Erythroblast (primary cell): ENCODE measurements at places on chromosomes 12 and 14.

- no peak for DNase-seq
These were observed 228.2 kb downstream of the DPY19L2 start for GRCh38 chr12:63440048-63440447.

- no peak for DNase-seq
These were observed 10.6 kb upstream of the HAL start for GRCh38 chr12:96006727-96007126.

DNA sequence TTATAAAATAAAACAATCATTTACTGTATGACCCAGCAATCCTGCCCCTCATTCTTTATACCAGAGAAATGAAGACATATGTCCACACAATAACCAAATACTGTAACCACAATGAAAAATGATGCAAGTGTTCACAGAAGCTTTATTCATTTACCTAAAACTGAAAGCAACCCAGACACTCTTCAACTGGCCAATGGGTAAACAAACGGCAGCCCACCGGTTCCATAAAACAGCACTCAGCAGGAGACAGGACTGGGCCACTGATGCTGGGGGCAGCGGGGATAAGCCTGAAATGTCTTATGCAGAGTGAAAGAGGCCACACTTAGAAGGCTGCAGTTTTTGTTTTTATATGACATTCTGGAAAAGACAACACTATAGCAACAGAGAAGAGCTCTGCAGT is 15.1 kb downstream of the DDX51 start:
- DNase-seq: no peak

- no peak for DNase-seq
These were observed 15.5 kb downstream of the SUDS3 start for GRCh38 chr12:118391836-118392235.

DNA sequence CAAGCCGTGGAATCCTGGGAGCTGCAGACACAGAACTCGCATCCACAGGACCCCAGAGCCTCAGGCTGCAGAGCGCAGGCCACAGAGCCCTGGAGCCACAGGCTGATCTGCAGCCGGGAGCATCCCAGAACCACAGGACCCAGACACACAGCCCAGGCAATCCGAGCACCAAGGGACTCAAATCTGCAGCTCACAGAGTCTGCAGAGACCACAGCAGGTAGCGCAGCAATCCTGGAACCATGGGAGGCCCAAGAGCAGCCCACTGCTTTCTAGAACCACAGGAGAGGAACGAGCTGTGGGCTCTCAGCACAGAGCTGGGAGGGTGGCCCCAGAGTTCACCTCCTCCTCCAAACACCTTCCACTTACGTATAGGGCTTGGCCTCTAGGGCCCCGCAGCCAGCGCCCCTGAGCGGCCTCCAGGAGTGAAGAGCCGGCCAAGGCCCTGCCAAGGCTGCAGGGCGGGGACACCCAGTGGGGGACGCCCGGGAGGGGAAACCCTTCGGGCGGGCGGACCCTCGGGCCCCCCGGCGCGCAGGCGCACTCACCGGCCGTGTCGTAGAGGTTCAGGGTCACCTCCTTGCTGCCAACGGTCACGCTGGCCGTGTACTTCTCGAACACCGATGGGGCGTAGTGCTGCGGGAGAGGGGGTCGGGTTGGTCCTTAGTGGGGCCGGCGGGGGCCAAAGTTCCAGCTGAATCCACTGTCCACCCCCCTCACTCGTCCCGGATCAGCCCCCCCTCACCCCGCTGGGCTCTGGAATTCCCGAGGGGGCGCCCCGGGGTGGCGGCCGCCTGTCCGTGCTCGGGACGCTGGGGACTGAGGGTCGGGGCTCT is 665 bp downstream of the RHOF start:
- peak; percentile 53 for DNase-seq

DNA sequence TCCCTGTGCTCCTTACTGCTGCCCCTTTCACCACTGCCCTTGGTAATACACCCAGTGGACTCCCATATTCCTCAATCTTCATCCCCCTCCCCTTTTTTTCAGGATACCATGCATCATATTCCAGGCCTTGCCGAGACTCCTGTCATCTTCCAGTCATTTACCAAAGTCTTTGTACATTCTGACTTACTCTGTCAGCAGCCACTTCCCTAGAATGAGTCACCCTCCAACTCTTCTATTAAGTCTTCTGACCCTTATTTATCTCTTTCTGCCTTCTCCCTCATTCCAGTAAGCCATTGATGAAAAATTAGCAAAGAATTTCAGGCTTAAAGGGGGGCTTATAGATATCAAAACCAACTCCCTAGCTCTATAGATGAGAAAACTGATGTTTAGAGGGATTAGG is 128.0 kb downstream of the STXBP6 start:
- no peak for DNase-seq

DNA sequence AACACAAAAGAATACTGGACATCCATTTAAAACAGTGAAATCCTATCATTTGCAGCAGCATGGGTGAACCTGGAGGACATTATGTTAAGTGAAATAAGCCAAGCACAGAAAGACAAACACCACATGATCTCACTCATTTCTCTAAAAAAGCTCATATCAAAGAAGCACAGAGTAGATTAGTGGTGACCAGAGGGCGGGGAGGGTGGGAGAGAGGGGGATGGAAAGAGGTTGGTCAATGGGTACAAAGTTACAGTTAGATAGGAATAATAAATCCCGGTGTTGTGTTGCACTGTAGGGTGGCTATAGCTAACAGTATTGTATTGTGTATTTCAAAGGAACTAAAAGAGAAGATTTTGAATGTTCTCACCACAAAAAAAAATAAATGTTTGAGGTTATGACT is 52.4 kb downstream of the DUSP6 start:
- DNase-seq: no peak

DNA sequence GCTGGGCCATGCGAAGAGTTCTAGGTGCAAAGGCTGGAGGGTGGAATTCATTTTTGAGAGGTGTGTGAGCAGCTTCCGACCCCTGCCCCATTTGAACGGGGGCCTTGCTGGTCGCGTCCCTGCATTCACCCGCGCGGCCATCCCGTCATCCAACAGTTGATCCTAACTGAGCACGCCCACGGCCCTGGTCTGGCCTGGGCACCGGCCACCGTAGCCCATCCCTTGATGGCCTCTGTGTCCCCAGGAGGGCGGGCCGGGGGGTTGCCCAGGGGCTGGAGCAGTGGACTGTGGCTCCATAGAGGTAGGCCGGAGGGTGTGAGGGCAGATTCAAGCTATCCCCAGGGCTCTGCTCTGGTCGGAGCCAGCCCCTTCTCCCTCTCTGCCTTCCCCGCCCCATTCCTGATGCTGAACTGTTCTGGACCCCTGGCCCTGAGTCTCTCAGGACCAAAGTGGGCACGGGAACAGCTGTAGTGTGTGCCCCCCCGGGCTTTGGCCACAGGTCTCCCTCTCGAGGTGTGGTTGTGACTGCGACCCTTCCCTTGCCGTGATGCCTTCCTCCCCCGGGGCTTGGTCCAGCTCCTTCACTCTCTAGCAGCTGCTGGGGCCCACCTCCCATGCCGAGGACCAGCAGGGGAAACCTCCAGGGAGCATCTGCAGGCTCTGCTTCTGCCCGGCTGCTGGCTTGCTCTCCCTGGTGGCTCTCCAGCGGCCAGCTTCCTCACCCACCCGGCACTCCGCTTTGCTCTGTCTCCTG is 9.1 kb downstream of the MEG3 start:
- DNase-seq: no peak

GRCh38 chr12:100932571-100932970 is 138.0 kb downstream of the ANO4 start:
- DNase-seq: no peak

- no peak for DNase-seq
These were observed 80.3 kb upstream of the TRAF3 start for GRCh38 chr14:102696856-102697495.

GRCh38 chr12:120890963-120891362 is 13.2 kb downstream of the SPPL3 start:
- no peak for DNase-seq

GRCh38 chr12:112097641-112098040 is 10.9 kb downstream of the NAA25 start:
- no peak for DNase-seq

GRCh38 chr14:25836636-25837035 is 761.2 kb downstream of the NOVA1 start:
- no peak for DNase-seq

- no peak for DNase-seq
These were observed 157.6 kb upstream of the TMTC2 start for GRCh38 chr12:82529101-82529500.

DNA sequence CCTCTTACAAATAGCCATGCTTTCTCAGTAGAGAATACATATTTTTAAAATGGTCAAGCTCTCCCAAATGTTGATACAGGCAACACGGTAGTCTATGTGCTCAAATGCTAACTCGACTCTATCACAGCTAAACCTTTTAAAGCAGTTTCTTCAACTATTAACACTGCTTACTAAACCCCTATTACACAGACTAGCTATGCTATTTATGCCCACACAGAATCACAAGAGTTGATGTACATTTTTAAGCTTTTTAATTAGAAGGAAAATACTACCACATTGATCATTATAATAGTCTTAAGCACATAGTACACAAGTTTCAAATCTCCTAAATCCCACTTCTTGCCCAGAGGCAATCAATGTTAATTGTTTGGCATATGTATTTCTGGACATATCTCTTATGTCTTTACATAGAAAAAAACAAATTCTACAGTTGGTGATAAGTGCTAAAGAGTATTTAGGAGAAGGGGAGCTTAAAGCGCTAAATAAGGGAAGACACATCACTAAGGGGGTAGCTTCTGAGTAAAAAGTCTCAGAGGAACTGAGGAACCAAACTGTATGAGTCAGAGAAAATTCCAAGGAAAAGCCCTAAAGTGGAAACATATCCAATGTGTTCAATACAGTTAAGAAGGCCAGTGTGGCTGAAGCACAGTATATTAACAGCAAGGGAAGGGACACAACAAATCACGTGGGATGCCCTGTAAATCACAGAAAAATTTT is 13.7 kb downstream of the HNRNPC start:
- no peak for DNase-seq

GRCh38 chr12:58314610-58315009 is 373.2 kb downstream of the ATP23 start:
- DNase-seq: no peak

- no peak for DNase-seq
These were observed 72.9 kb downstream of the DDX51 start for GRCh38 chr12:132071040-132071810.

DNA sequence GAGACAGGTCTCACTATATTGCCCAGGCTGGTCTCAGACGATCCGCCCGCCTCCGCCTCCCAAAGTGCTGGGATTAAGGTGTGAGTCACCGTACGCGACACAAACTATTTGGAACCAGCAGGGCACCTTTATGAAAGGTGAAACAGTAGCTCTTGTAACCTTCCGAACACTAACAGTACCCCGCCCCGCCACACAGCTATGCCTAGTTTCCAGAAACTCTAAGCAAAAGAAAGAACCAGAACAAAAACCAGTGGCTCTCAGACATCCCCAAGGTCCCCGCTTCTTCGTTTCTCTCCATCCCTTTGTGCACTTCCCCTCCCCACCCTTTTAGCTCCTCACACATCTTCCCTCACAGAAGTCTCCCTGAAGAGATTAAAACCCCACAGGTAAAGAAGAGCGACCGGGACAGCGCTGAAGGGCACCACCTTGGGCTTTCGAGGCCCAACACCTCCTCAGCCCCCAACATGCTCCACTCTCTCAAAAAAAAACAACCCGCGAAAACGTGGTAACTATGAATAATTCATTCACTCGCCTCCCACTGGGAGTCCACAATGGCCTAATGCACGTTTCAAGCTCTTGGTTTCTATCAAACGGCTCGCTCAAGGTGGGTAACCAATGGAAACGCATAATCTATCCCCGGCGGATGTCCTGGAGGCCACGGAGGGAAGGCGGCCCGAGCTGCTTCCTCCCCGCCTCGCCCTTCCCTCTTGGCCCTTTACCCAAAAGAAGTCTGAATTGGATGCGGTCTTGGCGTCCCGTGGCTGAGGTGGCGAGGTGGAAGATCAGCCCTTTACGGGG is 877 bp downstream of the BAG5 start:
- peak; percentile 78 for DNase-seq

DNA sequence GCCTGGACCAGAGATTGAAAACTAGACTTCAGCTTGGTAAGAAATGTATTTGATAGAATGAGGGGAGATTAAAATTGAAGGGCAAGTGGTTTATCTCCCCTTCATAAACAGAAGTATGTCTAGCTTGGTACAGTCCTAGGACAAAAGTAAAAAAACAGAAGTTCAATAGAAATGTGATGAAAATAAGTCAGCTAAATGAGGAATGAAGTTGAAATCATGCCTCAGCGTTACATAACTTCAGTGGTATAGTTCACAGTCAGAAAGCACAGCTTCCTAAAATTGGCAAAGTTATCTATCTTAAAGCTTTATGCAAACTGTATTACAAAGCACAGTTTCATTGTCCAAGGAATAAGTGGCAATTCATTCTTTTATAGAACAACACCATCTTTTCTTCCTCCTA is 90.2 kb upstream of the SYT10 start:
- no peak for DNase-seq

DNA sequence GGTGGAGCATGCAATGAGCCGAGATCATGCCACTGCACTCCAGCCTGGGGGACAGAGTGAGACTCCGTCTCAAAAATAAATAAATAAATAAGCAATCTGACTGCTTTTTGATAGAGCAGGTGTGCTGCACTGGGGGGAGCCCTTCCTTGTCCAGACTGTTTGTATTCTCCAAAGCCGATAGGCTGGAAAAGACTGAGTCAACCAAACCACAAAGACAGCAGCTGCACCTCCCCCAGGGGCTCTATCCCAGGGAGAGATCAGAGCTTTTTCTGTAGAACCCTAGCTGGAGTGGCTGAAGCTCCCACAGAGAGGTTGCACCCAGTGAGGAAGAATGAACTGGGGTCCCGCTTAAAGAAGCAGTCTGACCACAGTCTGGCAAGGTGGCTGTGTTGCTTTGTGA is 45.8 kb upstream of the LALBA start:
- no peak for DNase-seq

DNA sequence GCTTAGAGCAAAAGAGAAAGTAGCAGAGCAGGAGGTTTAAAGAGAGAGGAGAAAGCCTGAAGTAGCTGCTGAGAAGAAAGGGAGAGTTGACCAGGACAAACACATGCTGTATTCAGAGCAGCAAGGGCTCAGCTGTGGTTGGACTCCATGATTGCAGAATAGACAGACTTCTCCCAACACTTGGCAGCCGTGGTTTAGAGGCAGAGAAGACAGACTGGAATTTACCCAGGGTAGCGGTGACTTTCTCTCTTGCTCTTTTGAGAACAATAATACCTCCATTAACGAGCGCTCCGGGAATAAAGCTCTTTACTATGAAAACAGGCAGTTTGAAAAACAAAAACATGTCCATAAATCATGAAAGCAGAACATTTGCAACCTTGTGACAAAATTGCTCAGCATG is 21.4 kb upstream of the IGF1 start:
- DNase-seq: no peak

- DNase-seq: no peak
These were observed 25.7 kb upstream of the FZD10 start for GRCh38 chr12:130136509-130137039.

GRCh38 chr14:55212634-55213033 is 21.2 kb upstream of the DLGAP5 start:
- DNase-seq: no peak

GRCh38 chr14:89746135-89746534 is 208.4 kb downstream of the EFCAB11 start:
- no peak for DNase-seq
